ENCODE measurements at places on chromosomes 6 and 20.

DNA sequence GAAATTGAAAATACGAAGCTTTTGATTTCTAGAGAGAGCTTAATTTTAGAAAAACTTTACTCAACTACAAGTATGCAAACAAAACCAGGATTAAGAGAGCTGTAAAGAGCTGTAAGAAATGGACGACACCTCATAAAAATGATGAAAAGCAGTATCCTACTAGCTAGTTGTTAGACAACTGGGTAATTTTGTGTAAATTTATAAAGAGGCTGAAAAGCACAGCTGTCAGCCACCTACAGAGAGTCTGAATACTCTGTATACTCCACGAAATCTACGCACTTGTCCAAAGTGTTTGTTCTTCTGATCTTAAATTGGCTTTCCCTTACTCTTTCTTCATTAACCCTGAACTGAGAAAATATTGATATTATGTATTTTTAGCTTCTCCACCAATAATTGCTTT, 808.4 kb upstream of the EPHA7 start:
- DNase-seq = no peak

DNA sequence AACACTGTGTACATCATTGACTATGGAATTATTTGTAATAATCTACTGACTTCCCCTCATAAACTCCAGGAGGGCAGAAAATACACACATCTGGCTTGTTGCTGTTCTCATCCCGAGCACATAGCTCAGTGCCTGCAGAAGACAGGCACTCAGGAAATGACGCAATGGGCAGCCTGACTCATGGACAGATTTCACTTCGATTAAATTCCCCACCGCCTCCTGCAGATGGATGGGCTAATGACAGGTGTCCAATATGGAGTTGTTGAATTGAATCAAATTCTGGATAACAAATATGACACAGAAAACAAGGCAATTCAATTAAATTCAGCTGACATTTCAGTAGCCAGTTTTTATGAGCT, 9.1 kb downstream of the ANKRD60 start:
- peak; percentile 36 for DNase-seq

GRCh38 chr6:155126727-155127439, 131.8 kb downstream of the TIAM2 start:
- DNase-seq = no peak

DNA sequence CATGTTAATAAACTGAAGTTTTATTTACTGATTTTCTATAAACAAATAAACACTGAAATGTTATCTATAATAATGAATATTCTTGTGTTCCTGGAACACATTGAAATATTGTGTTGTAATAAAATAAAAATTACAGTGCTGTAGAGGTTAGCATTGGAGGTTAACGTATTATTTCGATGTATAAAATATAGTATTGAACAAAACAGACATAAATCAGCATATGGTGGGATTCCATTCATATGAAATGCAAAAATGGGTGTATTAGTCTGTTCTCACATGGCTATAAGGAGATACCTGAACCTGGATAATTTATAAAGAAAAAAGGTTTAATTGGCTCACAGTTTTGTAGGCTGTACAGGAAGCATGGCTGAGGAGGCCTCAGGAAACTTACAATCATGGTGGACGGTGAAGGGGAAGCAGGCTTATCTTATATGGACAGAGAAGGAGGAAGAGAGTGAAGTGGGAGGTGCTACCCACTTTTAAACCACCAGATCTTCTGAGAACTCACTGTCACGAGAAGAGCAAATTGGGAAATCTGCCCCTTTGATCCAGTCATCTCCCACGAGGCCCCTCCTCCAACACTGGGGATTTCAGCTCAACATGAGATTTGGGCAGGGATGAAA, 24.6 kb upstream of the BMP6 start:
- no peak for DNase-seq
